Fibroblast of villous mesenchyme (primary cell): ENCODE measurements at places on chromosomes 5 and 9.

DNA sequence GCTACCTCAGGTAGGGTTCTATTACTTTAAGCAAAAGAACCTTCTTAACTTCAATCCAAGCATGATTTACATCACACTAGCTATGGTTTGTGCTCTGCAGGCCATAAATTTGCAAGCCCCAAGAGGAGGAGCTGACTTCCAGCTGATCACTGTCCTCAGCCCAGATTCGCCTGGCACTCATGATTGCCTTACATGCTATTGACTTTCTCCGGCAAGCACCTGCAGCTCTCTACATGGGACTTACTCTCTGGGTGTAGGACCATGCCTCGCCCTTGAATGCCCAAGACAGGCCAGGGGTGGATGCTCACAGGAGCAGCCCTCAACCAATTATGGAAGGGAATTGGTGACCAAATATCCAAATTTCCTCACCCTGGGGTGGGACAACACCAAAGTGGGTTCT lies 99.8 kb downstream of the ESM1 start:
- DNase-seq, result no peak

- DNase-seq, result no peak
These were observed 6.4 kb upstream of the MGAT4B start for GRCh38 chr5:179812997-179813607.

GRCh38 chr9:130288393-130288792 lies 22.8 kb downstream of the HMCN2 start:
- no peak for DNase-seq

DNA sequence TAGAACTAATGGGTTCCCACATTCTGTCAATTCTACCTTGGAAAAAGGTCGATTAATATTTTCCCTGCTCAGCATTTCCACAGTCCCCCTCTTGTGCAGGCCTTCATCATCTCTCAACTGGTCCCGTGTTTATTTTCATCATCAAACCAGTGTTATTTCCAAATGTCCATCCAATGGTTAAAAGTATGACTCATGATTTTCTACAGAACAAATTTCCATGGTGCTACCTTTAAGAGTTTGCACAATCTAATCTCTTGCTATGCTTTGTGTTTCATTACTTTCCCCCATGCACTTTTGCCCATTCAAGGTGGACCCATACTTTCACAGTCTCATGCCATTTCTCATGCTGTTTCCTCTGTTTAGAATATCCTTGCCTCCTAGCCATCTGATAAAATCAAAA lies 143.7 kb downstream of the CCDC192 start:
- DNase-seq, result no peak

DNA sequence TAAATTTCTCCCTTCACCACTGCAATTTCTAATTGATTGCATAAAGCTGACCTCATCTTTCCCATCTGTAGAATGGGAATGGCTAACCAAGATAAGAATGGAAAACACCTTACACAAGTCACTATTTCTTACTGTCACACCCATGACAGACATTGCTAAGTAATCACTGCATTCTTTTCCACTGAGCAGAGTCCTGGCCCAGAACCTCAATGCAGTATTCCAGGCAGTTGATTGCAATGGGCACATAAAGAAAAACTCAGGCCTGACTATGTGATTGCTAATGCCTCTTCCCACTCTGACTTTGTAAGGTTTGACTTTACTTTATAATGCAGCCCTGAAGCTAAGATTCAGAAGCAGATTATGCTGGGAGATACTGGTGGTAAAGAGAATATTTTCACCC lies 29.3 kb downstream of the TRIM32 start:
- no peak for DNase-seq

DNA sequence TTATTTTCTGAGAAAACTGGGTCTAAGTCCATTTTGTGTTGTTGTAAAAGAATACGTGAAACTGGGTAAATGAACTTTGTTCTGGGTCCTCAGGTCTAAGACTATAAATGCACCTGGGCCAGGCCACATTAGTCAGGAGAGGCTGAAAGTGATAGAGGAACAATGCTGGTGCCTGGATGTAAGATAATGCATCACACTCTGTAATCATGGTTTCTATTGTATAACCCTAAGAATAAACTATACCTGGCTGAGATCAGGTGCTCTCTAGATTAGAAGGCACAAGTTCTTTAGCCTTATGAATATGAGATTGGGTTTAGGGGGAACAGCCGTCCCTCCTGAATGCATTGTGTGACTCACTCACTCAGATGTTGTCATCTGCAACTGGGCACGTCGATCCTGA lies 675.5 kb downstream of the HTR1A start:
- no peak for DNase-seq

- DNase-seq, result no peak
These were observed 25.7 kb downstream of the NCS1 start for GRCh38 chr9:130197888-130198287.

- DNase-seq, result no peak
These were observed 1.5 kb downstream of the FCN1 start for GRCh38 chr9:134916161-134916665.

- DNase-seq, result no peak
These were observed 16.5 kb downstream of the ZNF462 start for GRCh38 chr9:106879439-106879882.

DNA sequence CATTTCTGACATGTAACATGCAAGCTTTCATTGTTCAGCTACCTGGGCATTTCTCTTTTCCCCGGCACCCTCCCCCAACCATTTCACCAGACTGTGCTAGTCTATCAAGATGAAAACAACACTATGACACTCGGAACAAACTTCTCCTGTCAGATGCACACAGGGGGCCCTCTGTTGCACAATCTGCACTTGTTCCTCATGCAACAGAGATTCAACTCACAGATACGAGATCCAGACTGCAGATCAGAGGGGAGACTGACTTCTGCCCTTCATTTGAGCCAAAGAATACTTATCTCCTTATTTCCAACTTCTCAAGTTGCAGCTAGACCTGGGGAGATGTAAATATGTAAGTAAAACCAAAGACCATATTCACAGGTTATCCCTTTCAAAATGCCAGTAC lies 15.7 kb upstream of the FST start:
- DNase-seq, result no peak

GRCh38 chr5:79853028-79853427 lies 138.0 kb downstream of the MTX3 start:
- DNase-seq, result no peak

DNA sequence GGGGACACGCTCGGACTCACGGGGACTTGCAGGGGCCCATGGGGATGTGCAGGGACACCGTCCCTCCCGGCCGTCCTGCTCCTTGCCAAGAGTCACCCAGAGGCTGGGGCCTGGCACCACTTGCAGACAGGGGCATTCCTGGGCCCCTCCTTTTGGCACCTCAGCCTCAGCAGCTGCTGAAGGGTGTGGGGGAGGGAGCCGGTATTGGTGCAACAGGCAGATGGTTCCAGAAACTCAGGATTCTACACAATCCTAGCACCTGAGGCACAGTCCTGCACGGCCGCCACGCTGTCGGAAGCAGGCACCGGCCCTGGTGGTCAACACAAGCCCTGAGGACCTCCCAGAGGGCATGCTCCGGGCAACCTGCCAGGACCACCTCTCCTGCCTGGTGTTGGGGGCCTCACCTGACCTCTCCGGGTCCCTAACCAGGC lies 19.3 kb upstream of the SLC12A7 start:
- no peak for DNase-seq

DNA sequence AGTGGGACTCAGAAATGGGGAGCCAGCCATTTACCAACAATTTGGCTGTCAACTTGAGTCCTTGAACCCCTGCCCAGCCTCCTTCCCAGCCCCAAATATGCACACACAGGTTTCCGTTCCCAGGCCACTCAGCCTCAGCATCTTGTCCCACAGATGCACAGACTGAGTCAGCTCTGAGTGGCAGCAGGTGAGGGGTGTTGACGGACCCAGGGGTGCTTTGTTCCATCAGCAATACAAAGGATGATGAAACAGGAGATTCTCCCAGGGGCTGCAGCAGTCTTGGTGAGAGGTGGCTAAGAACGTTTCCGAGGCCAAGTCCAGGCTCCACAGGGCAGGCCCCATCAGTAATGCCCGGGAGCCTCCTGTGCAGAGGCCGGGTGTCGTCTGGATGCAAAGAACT lies 4.9 kb upstream of the OLFM1 start:
- DNase-seq, result no peak

- DNase-seq, result peak; percentile 36
These were observed 129.3 kb upstream of the STC2 start for GRCh38 chr5:173457482-173457881.

DNA sequence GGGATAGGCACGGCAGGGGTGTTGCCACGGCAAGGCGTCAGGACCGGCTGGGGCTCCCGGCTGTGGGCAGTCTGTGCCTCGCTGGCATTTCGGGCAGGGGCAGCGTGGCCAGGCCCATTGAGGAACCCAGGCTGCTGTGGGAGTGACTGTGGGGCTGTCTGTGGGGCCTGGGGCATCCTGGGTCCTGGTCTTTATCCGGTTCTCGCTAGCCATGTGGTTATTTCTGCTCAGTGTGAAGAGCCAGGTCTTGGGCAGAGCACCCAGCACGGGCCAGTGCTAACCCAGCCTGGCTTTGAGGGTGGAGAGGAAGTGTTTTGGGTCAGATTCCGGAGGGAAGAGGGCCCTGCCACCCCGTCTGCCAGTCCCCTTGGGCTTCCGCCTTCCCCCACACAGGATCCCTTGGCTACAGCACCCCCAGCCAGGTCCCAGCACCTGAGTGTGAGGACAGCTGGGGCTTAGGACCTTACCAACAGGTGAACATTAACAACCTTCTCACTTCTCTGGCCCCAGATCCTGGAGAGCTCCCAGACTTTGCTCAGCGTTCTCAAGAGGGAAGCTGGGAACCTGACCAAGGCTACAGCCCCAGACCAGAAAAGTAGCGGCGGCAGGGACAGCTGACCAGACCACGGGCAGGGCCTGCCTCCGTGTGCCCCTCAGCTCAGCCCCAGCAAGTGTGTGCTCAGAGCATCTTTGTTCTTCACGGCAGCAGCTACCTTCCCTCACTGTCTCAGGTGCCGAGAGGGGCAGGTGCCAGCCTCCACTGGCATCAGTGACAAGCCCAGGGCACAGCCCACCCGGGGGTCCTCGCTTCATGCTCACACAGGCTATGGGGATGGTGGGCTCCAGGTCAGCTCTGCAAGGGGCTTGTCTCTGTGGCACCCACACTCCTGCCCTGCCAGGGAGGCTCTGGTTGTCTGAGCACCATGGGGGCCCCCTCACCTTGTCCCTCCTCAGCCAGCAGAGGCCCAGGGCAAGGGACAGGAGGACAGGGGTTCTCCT lies 1.1 kb downstream of the SSNA1 start:
- no peak for DNase-seq

GRCh38 chr5:59856358-59856757 lies 37.2 kb downstream of the PDE4D start:
- DNase-seq, result no peak

GRCh38 chr5:3954199-3954598 lies 358.6 kb downstream of the IRX1 start:
- no peak for DNase-seq

GRCh38 chr5:1243487-1244130 lies 18.4 kb downstream of the SLC6A18 start:
- DNase-seq, result no peak

DNA sequence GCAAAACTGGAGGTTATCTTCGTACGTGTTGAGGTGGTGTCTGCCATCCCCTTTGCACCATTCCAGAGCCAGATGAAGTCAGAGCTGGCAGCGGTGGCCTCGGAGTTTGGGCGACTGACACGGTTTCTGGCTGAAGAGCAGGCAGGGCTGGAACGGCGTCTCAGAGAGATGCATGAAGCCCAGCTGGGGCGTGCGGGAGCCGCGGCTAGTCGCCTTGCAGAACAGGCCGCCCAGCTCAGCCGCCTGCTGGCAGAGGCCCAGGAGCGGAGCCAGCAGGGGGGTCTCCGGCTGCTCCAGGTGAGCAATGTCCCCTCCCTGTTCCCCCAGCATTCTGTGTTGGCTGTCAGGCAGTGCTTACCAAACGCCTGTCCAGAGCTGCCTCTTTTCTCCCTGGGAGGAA lies 9.5 kb downstream of the TRIM41 start:
- DNase-seq, result no peak

DNA sequence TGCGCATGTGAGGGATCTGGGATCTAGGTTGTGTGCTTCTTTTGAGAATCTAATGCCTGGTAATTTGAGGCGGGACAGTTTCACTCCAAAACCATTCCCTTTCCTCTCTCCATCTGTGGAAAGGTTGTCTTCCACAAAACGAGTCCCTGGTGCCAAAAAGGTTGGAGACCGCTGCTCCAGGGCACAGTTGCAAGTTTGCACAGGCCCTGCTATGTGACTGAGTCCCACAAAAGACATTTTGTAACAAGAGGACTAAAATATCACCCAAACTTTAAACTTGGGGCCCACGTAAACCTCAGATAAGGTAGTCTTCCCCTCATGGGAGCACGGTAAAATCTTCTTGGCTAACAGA lies 5.8 kb upstream of the ZNF367 start:
- DNase-seq, result no peak

GRCh38 chr5:33755231-33755630 lies 136.6 kb downstream of the ADAMTS12 start:
- peak; percentile 54 for DNase-seq
